Omental fat pad (tissue), 4 donors: ENCODE measurements at places on chromosomes 1 and 21. TPM values are rescaled to one million over a fixed set of nuclear protein-coding genes. Genes with fewer than 3 reads are reported as not detected.

DNA sequence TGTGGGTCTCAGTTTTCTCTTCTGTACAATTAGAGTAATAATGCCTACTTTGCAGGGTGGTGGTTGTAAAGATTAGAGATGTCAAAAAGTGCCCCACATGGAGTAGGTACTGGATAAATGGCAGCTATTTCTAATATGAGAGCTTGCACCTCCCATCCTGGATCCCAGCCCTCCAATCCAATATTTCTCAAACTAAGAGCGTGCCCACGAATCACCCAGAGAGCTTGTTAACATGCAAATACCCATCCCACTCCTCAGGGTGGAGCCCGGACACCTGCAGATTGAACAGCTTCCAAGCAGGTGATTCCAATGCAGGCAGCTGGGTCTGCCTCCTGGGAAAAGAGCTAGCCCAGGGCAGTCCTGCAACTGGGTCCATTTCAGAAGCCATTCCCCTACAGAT lies 33.0 kb downstream of the LRRN2 start:
- DNase-seq = no peak

GRCh38 chr1:14583788-14584187 lies 14.7 kb upstream of the KAZN start:
- DNase-seq = no peak

Gene KCNK2
- 0.48 TPM for total RNA-seq

DNA sequence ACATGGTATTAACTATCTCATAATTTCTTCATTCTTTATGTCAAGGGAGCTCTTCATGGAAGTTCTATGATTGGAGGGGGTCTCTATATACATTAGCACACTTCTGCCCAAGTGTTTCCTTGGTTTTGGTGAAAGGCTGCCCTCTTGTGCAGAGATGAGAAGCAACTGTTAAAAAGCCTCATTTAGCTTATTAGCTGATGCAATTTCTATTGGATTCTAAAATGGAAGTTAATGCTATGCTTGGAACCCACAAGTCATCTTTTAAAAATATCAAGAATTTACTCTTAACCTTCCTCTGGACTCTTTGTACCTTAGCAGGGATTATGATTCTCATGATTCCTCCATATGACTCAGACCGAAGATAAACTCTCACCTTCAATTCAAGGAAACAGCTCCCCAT lies 328.9 kb downstream of the PTBP2 start:
- DNase-seq = no peak

GRCh38 chr1:234624724-234625117 lies 14.7 kb upstream of the IRF2BP2 start:
- DNase-seq = no peak

DNA sequence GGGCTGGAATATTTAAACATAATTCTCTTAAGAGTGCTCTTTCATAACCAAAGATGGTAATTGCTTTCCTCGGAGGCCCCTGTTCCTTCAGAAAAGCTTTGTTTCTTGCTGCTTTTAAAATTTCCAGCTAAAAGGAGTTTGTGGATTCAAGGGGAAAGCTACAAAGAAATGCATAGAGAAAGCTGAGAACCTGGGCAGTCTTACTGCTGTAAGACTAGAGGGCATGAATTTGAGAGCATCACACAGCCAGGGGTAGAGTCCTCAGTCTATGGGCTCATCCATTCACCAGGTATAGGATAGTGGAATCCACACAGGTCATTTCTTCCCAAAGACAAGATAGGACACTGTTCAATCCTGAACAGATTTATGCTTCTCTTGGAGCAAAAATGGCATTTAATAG lies 186.3 kb upstream of the PLD5 start:
- DNase-seq = no peak

Gene RGS16
- total RNA-seq = 5.5 TPM
